ENCODE measurements at places on chromosomes 5 and 9.

GRCh38 chr9:124437086-124437485 lies 13.2 kb upstream of the ADGRD2 start:
- no peak for ATAC-seq

GRCh38 chr9:131839281-131840084 lies 99.6 kb upstream of the RAPGEF1 start:
- ATAC-seq, result peak; percentile 80

- ATAC-seq, result no peak
Measured at GRCh38 chr5:77325921-77326541, 115.6 kb downstream of the PDE8B start.

DNA sequence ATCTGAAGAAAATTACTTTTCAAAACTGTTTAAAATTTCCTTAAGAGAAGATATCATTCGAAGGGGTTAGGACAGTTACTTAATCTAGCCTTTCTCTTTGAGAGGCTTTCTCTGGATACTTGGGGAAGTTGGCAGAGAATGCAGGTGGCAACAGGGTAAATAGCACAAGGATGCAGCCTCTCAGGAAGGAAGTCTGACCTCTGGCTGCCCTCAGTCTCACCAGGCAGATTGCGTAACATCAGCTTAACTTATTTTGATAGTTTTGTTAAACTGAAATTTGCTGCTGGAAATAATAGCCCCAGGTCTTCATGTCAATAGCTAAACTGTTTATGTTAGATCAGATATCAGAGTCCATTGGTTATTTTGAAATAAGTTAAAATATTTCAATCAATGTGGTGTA lies 20.4 kb downstream of the CCDC192 start:
- no peak for ATAC-seq

DNA sequence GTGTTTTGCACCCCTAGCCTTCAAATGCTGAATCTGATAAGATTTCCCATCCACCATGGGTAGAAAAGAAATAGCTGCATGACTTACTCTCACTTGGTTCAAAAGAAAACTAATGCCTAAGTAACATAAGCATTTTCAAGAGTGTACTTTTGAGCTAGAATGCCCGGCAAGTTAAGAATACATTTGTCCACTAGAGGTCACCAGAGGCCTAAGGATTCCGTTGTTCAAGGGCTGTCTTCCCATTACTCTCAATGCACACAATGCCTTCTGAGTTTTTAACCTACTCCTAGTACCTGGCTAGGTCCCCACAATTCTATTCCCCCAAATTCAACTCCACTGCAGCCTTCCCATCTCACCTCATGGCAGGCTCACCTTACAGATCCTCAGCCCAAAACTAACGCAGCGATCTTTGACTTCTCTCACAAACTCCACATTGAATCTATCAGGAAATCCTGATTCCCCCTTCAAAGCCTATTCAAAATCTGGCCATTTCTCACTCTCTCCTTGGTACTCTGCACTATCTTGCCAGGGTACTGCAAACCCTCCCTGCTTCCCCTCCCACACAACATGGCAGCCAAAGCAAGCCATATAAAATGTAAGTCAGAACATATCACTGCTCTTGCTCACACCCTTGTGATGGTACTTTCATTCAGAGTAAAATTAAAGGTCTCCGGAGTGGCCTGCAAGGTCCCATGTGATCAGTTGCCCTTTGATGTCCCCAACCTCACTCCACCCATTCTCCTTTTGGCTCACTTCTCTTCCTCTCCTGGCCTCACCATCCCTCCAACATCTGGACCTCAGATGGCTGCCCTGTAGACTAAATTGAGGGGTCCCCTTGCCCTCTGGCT lies 13.4 kb downstream of the OXCT1 start:
- peak; percentile 77 for ATAC-seq

Data from activated CD4-positive, CD25-positive, alpha-beta regulatory T cell treated with anti-CD3 and anti-CD28 coated beads, Interleukin-2, amount 50 U/mL, for 24 hours (primary cell).